H1 (cell line): ENCODE measurements at places on chromosomes 16 and 17.

- no peak for DNase-seq
Measured at GRCh38 chr16:60061396-60061795, 1327.3 kb upstream of the GOT2 start.

DNA sequence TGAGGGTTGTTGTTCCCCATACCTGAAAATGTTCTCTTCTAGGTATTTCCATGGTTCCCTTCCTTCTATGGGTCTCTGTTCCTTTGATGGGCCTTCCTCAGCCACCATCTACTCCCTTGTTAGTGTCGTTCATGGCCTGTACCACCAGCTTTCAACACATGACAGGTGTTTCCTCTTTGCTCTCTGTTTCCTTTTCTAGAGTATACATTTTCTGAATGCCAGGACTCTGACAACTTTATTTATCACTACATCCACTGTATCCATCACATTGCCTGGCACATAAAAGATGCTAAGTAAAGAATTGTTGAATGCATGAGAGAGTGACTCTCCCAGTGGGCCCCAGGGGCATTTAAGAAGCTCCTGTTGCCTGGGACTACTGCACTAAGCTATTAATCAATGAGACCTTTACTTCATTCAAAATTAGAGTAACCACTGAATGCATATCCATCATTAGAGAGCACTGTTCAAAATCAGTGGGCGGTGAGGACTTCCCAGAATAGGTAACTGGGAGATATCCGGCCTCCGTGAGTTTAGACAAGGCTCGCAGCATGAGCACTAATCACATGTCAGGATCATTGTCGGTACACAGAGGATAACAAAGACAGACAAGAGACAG, 255.0 kb downstream of the CBLN1 start:
- DNase-seq = no peak

- DNase-seq = no peak
Measured at GRCh38 chr17:77424585-77425344, 284.0 kb downstream of the SEC14L1 start.

GRCh38 chr16:67750466-67750865, 31.4 kb upstream of the GFOD2 start:
- DNase-seq = no peak

DNA sequence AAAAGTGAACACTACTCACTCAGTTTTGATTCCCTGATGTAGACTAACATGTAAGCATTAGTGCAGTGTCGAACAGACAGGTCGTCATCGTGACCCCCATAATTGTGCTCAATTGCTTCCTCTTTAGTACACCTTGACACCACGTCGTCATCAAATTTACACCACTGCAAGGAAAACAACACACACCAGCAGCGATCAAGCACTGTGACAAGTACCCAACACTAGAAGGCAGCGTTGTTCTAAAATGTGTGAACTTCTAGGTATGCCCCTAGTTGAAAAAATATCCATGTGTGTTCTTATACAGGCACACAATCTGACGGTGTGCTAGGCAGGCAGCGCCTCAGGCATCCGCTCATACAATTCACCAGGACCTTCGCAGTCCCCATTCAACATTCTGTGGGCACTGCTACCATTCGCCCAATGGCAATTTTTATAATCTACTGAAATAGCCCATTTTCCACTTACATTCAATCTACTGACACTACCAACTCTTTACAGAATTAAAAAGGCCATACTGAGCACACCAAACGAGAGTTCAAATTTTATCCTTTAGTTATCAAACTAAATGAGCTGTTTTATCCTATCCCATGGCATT, 23.1 kb downstream of the LITAFD start:
- DNase-seq = no peak

DNA sequence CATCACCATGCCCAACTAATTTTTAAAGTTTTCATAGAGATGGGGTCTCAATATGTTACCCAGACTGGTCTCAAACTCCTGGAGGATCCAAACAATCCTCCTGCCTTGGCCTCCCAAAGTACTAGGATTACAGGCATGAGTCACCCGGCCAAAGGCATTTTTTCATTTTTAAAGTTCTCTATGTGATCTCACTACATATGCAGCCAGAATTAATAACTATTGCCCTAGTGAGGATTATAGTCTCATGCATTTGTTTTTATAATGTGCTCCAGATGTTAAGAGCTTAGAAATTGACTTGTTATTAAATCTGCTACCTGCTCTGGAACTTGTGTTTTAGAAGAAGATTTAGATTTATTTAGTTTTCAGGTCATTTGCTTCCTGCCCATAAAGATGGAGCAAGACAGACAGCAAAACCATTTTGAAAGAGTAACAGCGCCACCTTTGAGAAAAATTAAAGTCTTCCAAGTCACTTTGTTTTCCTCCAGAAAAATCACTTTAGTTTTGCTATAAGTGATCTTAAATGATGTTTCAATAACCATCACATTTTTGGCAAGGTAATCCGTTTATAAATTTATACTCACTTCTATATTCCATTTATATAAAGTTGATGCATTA, 79.5 kb downstream of the CA4 start:
- DNase-seq = no peak

DNA sequence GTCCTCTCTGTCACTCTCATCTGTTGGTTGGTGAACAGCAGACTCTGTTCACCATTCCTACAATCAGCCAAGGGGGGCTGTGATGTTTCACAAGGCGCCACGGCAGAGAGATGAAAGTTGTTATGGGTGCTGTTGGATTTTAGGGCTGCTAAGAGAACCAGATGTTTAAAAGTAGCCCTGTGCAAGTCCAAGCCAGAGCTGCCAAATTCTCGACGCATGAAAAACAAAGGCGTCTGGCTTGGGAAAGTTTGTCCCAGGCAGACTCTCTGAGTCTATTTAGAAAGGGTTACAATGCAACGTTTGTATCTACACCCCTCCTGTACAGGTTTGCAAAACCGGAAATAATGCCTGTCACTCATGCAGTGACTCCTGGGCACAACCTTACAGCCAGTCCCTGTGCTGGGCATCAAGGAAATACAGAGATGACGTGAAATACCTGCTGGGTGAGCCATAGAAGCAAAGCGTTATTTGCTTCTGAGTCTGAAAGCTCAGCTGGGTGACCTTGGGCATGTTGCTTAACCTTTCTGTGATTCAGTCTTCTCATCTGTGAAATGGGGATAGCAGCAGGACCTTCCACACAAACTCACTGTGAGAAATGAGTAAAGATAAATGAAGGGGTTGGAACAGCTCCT, 74.8 kb downstream of the XYLT1 start:
- DNase-seq = no peak

GRCh38 chr16:89352091-89352681, 134.7 kb downstream of the ZNF778 start:
- no peak for DNase-seq

DNA sequence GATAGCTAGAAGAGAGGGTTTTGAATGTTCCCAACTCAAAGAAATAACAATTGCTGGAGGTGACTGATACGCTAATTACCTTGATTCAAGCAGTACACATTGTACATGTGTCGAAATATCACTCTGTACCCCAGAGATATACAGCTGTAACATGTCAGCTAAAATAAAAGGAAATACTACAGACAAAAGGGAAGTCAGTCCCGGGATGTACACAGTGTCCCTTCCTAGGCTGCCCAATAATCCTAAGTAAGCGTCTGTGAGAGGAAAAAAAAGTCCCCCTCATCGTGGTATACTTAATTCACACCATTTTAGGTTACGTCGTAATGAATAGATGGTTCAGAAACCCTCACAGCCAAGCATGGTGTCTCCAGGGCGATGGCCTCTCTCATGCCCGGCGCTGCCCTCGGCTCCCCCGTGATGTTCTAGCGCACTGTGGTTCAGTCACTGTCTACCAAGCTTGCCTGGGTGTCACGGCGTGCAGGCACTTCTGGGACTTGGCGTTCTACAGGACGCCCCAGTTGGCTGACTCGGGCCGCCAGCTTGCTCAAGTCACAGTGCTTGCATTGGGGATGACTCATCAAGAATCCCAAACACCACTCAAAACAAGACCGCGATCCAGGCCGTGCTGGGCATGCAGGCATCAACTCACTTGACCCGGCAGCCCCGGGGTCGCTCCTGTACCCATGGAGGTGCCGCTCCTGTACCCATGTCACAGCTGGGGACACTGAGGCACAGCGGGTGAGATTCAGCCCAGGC, 27.6 kb downstream of the CCDC40 start:
- no peak for DNase-seq

- no peak for DNase-seq
Measured at GRCh38 chr17:39622380-39623006, 4.3 kb upstream of the PPP1R1B start.
